ENCODE measurements at places on chromosomes 2 and 18.

DNA sequence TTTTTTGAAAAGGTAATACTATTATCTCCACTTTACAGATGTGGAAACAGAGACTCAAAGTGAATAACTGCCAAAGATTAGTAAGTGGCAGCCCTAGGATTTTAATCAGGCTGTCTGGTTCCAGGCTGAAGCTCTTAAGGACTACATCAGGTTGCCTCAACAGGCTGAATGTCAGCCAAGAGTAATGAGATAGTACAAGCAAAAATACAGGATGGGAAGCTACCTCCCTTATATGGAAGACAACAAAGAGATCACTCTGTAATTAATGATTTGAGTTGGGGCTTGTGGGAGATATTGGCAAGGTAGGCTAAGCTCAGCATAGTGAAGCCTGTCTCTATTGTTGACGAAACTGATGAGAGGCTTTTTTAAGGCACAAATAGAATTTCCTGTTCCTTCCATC, 323.1 kb downstream of the KCNJ3 start:
- DNase-seq, result no peak

DNA sequence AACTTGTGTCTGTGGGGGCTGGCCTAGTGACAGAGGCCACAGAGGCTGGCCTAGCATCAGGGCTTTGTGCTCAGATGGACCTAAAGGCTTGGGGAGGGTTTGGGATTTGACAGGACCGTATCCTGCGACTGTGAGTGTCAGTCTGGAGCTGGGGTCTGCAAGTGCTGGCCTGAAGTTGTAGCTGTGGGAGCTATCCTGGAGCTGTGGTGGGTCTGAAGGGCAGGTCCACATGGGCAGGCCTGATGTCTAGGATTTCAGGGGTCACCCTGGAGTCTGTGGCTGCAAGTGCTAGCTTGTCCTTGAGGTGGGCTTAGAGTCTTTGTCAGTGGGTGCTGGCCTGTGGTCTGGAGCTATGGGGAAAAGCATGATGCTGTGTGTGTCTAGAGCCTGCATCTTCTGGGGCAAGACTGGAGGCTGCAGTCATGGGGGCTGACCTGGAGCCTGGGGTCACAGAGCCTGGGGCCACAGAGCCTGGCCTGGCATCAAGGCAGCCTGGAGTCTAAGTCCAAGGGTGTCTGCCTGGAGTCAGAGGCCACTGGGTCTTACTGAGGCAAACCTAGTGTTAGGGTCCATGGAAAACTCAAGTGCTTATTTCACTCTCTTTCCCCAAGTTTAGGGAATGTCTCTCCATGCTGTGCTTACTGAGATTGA, 3.6 kb downstream of the REG3A start:
- DNase-seq, result no peak

DNA sequence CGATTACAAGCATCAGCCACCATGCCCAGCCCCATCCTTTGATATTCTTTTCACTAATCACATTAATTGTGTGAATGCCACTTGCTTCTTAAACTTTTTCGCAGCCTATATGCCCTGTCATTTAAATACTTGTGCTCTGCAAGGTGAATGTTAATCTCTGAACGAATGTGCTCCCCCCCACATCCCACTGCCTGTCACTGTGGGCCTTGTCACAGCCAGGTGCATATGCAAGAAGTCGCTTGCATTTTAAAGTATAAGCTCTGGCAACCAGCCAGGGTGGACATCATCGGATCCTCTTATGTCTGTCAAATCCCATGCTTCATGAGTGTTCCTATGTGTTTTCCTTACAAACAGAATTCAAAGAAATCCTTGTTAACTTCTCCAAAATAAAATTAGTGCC, 304.4 kb downstream of the GALR1 start:
- no peak for DNase-seq

GRCh38 chr18:11114653-11115052, 34.7 kb downstream of the PIEZO2 start:
- no peak for DNase-seq

DNA sequence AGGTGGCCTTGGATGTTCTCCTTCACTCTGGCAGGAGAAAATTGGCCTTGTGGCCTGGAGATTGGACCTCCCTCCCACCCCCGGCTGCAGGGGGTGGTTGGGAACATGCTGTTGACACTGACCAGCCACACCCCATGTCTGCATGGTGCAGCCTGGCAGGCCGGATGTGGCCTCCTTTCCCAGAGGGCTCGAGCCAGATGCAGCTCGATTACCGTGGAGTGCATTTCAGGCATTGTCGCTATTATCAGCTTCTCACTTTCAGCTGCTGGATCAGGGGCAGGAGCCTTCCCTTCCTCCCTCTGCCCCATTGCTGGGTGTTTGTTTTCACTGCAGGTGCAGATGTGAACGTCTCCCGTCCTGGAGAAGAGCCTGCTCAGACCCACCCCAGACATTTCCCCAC, 211.0 kb upstream of the SIX2 start:
- no peak for DNase-seq

- DNase-seq, result no peak
Observed at GRCh38 chr18:24436939-24437338, 10.5 kb downstream of the IMPACT start.

DNA sequence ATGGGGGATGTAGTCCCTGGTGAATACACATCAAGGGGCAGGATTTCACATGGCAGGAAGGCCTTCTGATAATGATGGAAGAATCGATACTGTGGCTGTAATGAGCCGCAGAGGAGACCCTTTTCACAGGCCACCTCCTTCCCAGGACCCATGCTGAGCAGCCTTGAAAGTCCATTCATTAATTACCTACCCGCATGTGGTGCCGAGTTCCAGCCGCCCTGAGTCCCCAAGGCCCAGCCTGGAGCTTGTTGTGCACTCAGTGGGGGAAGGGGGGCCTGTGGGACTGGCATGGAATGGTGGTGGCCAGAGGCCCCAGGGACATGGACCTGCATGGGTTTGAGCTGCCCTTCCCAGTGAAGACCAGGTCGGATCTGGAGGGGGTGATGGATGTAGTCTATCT, 25.5 kb downstream of the ASB18 start:
- DNase-seq, result no peak

DNA sequence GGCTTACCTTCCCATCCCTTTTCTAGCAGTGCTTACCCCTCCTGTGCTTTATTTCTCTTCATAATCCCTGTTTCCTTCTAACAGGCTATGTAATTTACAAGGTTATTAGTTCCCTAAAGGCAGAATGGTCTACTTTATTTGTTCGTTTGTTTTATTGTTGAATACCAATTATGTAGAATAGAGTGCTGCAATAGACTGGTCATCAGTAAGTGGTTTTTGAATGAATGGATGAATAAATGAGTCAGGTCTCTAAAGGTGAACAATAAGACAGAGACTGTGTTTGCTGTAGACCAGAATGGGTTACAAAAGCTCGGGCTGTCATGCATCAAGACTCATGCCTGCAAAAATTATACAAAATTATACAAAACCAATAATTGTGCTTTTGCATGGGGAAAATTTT, 332.0 kb downstream of the IRS1 start:
- no peak for DNase-seq

DNA sequence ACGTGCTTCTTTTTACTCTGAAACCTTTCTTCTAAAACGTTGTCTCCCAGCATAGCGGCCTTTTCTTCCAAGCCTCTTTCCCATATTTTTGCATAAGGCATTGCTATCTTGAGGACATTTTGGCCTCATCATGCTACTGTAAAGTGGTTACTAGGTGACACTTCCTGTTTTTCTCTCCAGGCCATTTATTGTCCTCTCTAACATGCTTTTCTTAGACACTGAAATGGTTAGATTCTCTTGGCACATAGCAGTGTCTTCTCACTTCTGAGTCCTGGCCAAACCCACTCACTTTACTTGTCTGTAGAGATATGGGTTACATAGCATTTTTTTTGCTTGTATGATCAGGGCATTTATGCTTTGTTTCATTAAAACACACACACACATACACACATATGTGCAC, 50.1 kb upstream of the KCNH7 start:
- no peak for DNase-seq

Measured in stimulated activated CD8-positive, alpha-beta memory T cell treated with anti-CD3 and anti-CD28 coated beads, Interleukin-4, amount 100 ng/mL, for 1 hour (primary cell).